ENCODE measurements at places on chromosomes 7 and 10. TPM values are rescaled to one million over a fixed set of nuclear protein-coding genes. Genes with fewer than 3 reads are reported as not detected.

DNA sequence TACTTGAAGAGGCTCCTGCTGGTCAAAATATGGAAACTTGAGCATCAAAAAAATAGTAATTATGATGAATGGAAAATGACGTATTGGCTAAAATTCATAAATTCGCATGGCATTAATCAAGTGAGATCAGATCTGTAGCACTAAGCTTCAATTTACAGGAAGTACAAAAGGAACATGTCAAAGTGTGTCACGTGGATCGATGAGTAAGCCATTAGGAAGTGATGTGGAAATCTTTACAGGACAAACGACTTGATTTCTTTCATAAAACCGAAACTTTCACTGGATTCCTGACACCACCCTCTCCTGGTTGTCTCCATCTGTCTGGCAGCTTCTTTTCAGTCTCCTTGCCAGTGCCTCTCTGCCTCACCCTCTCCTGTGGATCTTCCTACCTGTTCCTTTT is 25.8 kb downstream of the AKR1C8 start:
- peak; percentile 5 for DNase-seq

DNA sequence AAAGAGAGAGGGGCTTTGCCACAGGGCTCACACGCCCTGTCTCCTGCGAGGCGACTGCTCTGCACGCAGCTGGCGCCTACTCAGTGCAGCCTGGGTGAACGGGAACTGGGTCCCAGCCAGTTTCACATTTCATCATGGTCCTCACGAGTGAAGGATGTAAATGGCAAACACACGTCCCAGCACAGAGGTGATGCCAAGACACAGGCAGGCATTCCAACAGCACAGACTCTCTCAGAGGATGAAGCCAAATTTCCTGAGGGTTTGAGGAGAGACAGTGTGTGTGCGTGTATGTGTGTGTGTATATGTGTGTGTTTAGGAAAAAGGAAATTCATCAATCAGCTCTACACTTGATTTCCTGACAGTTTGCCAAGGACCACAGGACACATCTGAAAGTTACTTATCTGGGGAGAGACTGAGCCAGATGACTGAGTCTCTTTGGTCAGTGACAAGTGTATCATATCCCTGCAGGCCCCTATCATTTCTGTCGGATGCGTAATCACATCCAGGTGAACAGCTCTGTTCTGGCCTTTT is 53.9 kb downstream of the CHST15 start:
- DNase-seq: no peak

- peak; percentile 100 for DNase-seq
Measured at GRCh38 chr7:114889646-114890285, 32.1 kb upstream of the MDFIC start.

DNA sequence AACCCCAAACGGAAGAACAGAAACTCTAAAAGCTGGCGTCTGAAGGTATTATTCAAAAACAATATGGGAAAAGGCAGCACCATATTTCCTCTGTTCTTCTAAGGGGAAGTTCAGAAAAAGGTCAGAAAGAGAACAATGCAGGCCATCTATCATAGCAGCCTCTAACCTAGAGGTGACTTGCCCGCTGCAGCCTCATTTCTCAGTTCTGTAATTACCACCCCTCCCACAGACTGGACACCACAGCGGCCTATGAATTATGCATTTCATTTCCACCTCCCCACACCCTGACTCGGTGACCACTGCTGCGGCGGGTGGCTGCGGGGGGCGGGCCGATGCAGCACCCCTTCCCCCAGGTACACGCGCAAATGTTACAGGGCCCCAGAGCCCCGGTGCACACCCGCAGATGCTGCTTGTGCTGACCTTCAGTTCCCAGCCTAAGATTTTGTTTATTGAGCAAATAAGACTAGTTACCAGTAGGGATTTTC is 125.5 kb downstream of the CLEC2L start:
- DNase-seq: no peak

GRCh38 chr7:108869070-108869469 is 299.4 kb downstream of the DNAJB9 start:
- no peak for DNase-seq

GRCh38 chr10:66627156-66627555 is 298.7 kb upstream of the LRRTM3 start:
- DNase-seq: no peak

- DNase-seq: peak; percentile 45
Measured at GRCh38 chr10:124722798-124723783, 21.1 kb downstream of the FAM53B start.

DNA sequence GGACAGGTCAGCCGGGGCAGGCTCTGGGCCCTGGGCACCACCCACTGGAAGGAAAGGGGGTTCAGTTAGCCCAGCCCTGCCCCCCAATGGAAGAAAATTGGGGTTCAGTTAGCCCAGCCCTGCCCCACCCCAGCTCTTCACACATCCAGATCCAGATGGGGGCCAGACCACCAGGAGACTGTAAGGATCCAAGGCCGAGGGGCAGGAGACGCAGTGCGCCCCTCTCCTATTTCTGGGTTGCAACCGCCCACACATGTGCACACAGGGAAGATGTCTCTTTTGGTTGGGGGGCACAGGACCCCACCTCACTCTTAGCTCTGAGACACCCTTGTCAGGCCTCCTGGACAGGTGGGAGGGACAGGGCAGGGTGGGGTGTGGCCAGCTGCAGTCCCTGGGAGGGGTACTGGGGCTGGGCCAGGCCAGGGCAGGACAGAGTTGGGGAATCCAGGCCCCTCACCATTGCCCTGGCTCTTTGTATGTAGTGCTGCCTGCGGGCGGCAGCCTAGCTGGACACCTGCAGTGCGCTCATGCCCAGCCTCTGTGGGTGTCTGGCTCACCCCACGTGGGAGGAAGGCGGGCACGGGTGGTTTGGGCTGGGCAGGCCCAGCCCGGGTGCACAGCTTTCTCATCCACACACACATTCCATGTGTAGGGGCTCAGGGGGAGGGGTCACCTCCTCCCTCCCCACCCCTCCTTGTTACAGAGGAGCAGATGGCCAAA is 141.2 kb downstream of the LHPP start:
- no peak for DNase-seq

CREB5 gene
- total RNA-seq: 14.1 TPM

ZFAND4 gene
- total RNA-seq: 4.7 TPM

NAT16 gene
- not detected for total RNA-seq

FFAR4 gene
- not detected for total RNA-seq

GFRA1 gene
- 112 TPM for total RNA-seq

Measured in renal cortical epithelial cell (primary cell).